Neural progenitor cell (in vitro differentiated cells): ENCODE measurements at places on chromosomes 5 and 9.

- DNase-seq: peak; percentile 81
Observed at GRCh38 chr5:38382898-38383297, 124.5 kb downstream of the EGFLAM start.

GRCh38 chr9:68847765-68848164 is 142.7 kb downstream of the PIP5K1B start:
- DNase-seq: no peak

GRCh38 chr9:91732187-91733005 is 217.6 kb downstream of the ROR2 start:
- DNase-seq: no peak

GRCh38 chr9:17757816-17758215 is 178.9 kb downstream of the SH3GL2 start:
- no peak for DNase-seq

DNA sequence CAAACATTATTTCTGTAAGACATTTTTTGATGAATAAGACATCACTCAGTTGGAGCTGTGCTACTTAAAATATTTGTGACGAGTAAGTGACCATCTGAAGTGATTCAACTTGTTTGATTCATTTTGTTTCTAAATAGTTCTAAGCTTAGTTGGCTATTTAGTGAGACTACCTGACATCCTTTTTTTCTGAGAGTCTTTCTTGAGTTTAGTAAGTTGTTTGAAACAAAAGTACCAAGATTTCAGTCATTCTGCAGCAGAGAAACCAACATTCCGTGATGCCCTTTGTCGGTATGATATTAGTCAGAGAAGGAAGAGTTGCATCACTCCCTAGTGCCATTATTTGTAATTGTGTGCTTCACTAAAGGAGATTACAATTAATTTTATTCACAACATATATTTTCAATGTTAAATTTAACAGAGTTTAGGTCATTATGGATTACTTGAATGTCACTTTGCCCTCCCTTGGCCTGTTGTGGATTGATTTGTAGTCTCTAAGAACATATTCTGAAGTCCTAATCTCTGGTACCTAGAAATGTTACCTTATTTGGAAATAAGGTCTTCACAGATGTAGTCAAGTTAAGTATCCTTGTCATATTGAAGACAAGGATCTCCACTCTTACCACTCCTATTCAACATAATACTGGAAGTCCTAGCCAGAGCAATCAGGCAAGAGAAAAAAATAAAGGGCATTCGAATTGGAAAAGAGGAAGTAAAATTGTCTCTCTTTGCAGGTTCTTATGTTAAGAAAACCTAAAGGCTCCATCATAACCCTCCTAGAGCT is 212.2 kb downstream of the PCSK1 start:
- DNase-seq: no peak

DNA sequence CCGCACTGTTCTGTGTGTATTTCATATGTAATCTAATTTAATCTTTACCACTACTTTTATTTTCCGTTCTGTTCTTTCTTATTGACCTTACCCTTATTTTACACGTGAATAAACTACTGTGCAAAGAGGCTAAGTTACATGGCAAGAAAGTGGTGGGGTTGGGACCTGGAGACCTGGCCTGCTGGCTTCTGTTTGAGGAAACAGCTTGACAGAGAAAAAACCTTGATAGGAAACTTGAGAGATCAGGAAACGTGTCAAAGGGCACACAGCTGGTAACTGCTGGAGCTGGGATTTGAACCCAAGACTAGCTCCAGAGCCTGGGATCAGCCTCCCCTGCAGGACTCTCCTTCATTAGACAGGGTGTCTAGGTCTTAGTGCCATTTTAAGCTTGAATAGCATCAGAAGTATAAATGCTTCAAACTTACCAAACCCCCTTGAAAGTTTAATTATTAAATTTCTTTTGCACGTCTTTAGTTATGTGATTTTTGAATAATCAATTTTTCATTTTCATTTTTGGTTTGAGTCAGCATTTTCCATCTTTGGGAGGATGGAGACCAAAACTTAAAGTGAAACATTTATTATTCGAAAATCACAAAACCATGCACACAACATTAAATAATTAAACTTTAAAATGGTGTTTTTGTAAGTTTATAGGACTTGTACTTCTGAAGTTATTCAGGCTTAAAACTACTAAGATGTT is 129.5 kb downstream of the RGS3 start:
- no peak for DNase-seq

DNA sequence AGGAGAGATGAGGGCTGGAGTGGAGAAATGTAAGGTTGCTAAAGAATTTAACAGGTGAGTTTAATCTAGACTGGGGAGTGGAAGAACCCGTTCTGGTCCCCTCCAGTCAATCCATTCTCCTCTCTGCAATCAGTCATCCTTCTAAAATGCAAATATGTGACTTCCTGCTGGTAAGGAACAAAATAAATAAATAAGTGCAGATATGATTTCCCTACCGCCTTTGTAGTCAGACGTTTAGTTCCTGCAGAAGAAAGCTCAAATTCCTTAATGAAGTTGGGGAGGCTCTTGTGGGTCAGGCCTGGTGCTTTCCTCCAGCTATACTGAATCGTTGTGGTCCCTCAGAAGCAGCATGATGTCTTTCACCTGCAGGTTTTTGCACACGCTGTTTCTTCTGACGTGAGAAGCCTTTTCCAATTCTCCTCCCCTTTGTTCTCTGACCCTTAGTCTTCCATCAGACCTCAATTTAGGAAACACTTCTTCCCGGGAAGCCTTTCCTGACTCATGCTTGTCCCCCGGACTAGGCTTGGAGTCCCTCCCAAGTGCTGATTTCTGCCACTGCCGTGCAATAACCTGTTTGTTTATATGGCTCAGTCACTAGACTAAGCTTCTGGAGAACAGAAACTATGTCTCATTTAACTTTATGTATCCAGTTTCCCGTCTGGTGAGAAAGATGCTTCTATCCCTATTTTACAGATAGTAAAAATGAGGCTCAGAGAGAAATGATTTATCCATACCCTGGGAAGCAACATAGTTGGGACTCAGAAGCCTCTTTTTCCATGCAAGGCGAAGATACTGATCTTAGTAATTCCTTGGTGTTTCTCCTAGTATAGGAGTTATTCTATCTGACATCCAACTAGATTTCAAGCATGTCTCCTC is 1.3 kb downstream of the ATP6V1G1 start:
- peak; percentile 9 for DNase-seq

- no peak for DNase-seq
Observed at GRCh38 chr9:82456642-82457041, 468.1 kb downstream of the SPATA31D1 start.

- no peak for DNase-seq
Observed at GRCh38 chr9:109311286-109311685, 9.6 kb downstream of the EPB41L4B start.

DNA sequence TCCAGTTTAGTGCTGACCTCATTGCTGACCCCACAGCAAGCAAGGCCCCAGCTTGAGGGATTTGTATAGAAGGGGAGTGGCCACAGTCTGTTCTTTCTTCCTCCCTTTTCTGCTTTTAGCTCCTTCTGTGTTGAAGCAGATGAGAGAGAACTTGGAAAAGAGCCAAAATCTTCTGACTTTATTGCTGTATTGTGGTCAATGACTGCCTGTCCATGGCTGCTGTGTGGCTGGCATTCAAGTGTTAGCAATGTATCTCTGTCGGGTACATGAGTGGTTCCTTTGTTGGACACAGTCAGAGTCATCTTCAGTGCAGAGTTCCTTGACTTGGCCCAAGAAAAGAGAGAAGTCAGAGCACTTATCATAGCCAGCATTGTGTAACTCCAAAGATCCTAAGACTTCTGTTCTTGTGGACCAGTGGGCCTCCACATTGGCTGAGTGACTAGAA is 154.1 kb downstream of the LRRC70 start:
- DNase-seq: no peak

- no peak for DNase-seq
Observed at GRCh38 chr9:107816561-107817021, 327.0 kb upstream of the KLF4 start.

- no peak for DNase-seq
Observed at GRCh38 chr9:131995382-131995781, 84.3 kb downstream of the MED27 start.

GRCh38 chr9:9921805-9922204 is 691.0 kb downstream of the PTPRD start:
- no peak for DNase-seq

DNA sequence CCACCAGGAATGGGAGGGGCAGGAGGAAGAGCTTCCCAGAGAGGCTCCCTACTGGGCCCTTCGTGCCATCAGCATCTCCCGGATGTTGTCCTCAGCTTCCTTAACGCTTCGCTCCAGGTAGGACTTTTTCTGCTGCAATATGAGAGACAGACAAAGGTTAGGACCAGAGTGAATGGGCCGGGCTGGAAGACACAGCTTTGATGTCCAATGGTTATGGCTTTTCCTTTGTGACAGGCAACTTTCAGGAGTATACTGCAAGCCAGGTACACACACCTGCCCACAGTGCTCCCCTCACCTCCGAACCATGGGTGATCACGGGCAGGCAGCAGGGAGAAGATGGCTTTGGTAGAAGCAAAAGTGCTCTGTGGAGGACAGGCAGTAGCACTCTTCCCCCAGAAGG is 57.0 kb downstream of the PFDN1 start:
- no peak for DNase-seq

DNA sequence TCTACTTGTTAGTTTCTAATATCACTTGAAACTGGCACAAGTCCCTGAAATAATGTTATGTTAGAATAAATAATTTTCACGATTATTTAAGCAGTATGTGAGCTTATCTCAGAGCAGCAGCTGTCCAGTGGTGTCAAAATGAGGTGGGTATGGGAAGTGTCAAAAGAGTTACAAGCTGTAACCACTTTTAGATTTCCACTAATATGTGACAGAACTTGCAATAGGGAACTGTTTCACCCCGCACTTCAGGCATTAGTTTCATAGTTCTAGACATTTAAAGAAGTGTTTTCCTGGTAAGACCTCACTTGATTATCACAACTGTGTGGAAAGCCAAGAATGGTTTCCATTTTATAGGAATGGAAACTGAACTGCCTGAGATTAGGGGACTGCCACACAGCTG is 2.9 kb upstream of the ISCA1 start:
- DNase-seq: no peak

GRCh38 chr9:3850098-3850497 is 324.3 kb upstream of the RFX3 start:
- DNase-seq: no peak

DNA sequence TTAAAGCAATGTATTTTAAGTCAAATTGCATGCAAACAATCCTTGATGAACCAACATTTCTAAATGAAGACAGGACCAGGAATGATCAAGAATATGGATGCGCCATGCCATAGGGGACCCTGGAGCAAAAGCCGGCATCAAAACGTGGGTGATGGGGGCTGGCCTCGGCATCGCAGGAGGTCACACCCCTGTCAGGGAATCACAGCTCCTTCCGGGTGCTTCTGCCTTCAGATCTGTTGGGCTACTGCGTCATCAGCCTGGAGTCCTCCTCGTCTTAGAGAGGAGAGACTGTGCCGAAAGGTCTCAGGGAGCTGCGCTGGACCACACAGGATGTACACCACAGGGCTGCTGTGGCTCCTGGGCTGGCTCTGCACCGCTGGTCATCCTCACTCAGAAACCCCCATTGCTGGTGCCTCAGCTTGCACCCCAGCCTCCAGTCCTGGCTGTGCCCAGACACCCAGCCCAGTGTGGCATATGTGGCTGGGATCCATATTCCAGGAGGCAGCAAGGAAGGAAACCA is 152.9 kb upstream of the PPP1R26 start:
- no peak for DNase-seq

- DNase-seq: no peak
Observed at GRCh38 chr9:112849363-112849922, 41.2 kb downstream of the SLC46A2 start.

DNA sequence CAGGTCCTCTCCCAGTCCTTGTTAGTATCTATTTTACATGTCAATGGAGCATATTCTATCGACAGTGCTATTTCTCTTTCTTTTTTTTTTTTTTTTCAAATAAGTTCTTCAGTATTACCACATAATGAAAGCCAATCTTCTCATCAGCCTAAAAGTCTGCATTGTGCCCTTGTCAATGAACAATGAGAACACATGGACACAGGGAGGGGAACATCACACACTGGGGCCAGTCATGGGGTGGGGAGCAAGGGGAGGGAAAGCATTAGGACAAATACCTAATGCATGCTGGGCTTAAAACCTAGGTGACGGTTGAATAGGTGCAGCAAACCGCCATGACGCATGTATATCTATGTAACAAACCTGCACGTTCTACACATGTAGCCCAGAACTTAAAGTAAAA is 47.7 kb upstream of the TEX48 start:
- no peak for DNase-seq

DNA sequence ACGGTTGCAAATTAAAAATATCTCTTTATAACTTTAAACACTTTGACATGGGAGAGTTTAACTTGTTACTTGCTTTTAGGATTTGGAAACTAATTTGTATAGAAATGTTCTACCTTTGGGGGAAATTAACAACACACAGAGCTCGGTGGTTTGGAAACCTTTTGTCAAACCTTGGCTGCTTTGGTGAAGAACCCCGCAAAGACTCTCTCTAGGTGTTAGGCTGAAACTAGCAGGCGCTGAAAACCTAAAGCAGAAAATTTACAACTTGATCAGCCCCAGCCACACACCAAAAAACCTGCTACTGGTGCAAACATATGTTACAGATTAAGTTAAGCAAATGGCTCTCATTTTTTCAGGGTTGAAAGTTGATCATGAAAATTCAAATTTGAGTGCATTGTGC is 25.8 kb downstream of the NR2F1 start:
- DNase-seq: peak; percentile 31

GRCh38 chr5:62920856-62921255 is 342.2 kb downstream of the LRRC70 start:
- DNase-seq: no peak

DNA sequence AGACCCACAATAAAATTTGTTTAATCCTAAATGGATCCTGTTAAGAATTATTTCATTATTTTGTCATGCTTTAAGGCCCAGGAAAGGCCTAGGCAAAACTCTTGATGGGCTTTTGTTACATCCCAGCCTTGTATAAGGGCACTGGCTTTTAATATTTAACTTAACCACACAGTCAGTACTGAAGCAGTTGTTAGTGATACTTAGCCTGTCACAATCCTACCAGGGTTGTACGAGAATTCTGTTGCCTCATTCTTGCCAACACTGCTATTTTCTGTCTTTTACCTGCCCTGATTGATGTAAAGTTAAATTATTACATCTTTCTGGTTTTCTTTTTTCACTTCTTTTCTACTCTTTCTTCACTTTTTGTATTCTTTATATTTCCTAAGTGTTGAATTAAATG is 10.9 kb downstream of the ZNF169 start:
- DNase-seq: no peak

DNA sequence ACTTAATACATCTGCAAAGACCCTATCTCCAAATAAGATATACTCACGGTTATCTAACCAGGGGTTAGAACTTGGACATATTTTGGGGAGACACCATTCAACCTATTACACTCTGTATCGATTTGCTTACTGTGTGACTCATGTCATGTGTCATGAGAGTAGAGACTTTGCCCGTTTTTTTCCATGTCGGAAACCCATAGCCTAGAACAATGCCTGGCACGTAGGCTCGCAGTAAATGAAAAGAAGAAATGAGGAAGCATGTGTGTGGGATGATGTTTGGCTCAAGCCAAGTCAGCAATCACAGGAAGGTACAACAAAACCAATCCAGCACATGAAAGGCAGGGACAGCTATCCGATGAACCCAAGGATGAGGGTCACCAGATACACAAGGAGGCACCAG is 94.6 kb upstream of the DNAH5 start:
- no peak for DNase-seq
